ENCODE measurements at places on chromosomes 1 and 21.

DNA sequence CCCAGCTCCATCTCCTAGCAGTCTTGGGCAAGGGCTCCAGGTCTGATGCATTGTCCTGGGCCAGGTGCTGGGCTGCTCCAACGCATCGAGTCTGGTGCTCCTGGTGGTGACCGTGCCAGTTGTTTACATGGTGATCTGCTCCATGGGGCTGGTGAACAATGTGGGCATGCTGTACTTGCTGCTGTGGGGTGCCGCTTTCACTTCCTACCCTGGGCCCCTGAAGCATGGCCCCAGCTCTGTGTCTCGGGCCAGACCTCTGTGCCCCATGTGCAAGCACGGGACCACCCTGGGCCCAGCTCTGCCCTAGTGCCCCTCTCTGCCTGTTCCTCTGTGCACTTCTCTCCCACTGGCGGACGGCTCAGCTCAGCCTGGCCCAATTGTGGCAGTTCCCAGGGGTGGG, 119.4 kb downstream of the MAST2 start:
- DNase-seq: no peak

DNA sequence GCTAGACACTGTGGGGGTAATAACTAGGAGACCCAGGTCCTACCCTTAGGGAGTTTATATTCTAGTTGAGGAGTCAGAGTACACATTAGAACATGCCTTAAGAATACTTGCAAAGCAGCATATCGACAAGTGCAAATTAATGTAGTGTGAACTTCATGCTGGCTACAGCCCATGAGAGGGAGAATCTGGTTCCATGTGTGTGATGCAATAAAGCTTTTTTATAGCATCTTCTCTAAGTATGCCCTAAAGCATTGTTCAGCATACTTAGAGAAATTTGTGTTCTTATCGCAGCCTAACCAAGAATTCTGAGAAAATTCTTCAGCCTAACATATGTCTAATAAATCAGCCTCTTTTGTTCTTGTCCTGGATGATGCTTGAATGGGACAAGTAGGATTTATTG, 95.5 kb downstream of the SDCCAG8 start:
- no peak for DNase-seq

- no peak for DNase-seq
Measured at GRCh38 chr1:53293123-53293522, 34.7 kb downstream of the LRP8 start.

- no peak for DNase-seq
Measured at GRCh38 chr1:112316254-112316913, 79.6 kb upstream of the CTTNBP2NL start.

GRCh38 chr1:107141491-107142126, 770 bp downstream of the NTNG1 start:
- no peak for DNase-seq

DNA sequence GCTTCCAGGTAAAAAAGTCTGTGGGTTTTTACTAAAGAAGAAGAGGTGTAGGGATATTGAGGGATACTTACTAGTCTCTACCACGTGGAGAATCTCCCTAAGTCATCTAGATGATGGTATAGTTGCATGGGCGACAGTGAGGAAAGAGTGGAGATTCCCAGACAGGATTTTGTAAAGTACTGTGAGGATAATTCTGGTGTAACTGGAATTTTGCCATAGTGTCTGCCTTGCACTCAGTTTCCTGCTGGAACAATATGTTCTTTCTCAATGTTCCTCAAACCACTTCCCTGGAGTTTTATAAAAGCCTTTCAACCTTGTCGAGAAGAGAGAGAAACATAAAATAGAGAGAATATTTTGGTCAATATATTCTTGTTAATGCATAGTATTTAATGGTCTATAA, 95.1 kb upstream of the WLS start:
- no peak for DNase-seq

Measured in Kasumi-1 (cell line).